ENCODE measurements at places on chromosomes 4 and X.
A peak's percentile ranks its signal among the peaks of the same experiment; 100 is the strongest.

DNA sequence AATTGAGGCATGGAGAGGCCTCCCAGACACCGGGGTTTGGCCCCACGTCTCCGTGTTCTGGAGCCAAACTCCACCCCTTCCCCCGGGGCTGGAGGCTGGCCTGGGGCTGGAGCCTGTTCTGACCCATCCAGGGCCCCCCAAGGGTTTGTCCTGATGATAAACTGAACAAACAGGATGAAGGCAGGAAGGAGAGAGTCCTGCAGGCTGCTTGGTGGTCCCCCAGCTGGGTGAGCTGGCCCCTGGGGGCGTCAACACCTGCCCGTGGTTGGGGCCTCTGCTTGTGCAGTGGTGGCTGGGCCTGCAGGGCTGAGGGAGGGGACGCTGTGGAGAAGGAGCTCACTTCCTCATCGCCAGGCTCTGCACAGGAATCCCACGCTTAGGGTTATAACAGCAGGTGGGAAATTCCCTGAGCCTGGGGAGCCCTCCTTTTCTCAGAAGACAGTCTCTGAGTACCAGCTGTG is 2.3 kb downstream of the SH3TC1 start:
- DNase-seq = no peak

GRCh38 chr4:17468619-17469221 is 43.2 kb downstream of the QDPR start:
- peak; percentile 72 for DNase-seq

GRCh38 chr4:134762053-134762452 is 560.5 kb upstream of the PABPC4L start:
- DNase-seq = no peak

- DNase-seq = no peak
These were observed 142.7 kb downstream of the AMMECR1 start for GRCh38 chrX:110175146-110175545.

DNA sequence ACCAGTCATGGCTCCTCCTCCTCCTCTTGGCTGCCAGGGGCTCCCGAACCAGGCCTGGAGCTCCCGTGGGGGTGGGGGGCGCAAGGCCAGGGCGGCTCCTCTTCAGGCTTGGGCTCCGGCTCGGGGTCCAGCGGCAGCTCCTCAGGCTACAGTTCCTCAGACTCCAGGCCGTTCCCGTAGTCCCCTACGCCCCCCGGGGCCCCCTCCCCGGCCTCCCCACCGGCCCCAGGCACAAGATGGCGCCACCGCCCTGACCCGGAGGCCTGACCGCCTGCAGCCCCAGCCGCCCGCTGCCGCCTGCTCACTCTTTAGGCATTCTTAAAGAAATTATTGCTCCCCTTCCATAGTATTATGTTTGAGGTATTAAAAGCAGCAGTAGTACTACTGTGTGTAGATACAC is 54.5 kb downstream of the TAF1 start:
- no peak for DNase-seq

Measured in GM03348 (cell line).